ENCODE measurements at places on chromosomes 13 and 19.
A peak's percentile ranks its signal among the peaks of the same experiment; 100 is the strongest.

DNA sequence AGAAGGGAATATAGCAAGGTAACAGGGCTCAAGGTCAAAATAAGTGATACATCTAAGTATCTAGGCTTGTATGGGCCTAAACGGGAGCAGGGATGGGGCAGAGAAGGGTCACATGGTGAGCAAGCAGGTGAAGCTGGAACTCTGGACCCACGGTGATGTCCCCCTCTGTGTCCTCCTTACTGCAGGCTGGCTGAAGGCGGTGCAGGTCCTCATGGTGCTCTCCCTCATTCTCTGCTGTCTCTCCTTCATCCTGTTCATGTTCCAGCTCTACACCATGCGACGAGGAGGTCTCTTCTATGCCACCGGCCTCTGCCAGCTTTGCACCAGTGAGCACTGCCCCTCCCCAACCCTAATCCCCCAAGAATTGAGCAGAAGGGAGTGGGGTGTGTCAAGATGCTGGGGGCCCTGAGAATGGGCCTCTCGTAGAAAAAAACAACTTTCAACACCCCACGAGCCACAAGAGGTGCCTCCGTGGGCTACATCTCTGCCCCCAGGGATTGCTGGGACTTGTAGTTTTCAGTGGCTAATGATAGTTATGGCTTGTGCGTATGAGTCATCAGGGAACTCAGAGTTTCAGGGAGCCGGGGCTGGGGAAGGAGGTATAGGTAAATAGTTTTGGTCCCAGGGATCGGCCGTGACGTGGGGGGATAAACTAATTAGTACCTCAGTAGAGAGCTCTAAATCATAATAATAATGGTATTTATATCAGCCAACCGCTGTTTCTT, 4.0 kb downstream of the EMP3 start:
- DNase-seq = no peak

- DNase-seq = peak; percentile 53
Measured at GRCh38 chr19:39409208-39410016, 2.8 kb downstream of the ZFP36 start.

GRCh38 chr19:14769201-14769600, 9.2 kb downstream of the ADGRE2 start:
- no peak for DNase-seq

GRCh38 chr13:99421271-99421670, 80.0 kb upstream of the TM9SF2 start:
- DNase-seq = no peak

DNA sequence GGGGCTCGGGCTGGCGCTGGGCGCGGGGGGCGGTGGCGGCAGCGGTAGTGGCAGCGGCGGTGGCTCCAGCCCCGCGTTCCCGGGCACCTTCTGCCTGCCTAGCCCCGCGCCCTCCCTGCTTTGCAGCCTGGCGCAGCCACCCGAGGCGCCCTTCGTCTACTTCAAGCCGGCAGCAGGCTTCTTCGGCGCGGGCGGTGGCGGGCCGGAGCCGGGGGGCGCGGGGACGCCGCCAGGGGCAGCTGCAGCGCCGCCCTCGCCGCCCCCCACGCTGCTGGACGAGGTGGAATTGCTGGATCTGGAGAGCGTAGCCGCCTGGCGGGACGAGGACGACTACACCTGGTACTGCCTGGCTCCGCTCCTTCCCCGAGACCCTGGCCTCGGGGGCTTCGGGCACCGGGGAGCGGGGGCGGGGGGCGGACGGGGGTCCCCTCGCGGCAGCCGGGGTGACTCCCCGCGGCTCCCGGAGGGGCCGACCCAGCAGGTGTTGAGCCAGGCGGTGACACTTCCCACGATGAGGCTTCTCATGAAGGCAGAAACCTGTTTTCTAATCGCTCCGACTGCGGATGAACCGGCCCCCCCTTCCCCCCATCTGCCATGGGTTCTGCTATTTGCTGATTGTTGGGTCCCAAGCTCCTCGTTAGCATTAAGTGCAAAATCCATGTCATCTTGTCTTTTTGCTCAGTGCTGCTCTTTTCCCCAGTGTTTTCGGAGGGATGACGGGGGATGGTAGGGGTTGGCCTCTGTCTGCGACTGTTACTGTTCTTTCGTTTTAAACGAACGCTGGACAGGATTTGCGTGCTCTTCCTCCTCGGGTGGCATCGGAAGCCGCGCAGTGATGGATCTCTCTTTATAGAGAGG, 943 bp downstream of the SLAIN1 start:
- peak; percentile 71 for DNase-seq

- DNase-seq = no peak
Measured at GRCh38 chr13:91311491-91311890, 36.0 kb upstream of the MIR17HG start.

DNA sequence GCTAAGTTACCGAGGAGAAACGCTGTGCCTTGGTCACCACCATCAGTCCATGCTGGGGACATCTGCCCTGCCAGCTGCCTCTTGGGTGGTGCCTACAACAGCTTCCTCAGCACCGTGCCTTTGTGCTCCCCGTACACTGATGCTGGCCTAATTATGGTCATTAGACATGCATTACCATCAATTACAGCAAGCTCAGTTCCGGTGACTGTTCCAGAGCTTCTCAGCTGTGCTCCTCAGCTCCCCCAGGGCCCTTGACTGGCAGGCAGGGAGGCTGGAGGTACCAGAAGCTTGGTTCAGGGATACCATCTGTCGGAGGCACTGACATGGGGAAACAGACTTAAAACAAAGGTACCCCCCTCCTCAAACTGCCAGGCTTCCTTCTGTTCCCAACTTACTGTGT, 40.2 kb downstream of the CILP2 start:
- DNase-seq = no peak

DNA sequence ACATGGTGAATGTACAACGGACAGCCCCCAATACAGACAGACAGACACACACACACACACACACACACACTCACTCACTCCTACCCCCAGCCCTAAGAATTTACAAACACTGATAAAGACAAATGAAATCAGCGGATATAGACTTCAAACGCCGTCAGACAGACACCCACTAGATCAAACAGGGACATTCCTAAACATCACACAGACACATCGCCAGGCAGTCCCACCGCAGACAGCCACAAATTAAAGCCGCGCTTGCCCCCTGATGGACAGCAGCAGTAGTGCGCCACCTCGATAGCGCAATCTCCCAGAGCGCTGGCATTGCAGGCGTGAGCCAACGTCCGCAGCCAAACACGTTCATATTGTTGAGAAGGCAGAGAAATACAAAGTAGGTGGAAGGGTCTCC, 24.7 kb upstream of the ADGRE1 start:
- peak; percentile 97 for DNase-seq

DNA sequence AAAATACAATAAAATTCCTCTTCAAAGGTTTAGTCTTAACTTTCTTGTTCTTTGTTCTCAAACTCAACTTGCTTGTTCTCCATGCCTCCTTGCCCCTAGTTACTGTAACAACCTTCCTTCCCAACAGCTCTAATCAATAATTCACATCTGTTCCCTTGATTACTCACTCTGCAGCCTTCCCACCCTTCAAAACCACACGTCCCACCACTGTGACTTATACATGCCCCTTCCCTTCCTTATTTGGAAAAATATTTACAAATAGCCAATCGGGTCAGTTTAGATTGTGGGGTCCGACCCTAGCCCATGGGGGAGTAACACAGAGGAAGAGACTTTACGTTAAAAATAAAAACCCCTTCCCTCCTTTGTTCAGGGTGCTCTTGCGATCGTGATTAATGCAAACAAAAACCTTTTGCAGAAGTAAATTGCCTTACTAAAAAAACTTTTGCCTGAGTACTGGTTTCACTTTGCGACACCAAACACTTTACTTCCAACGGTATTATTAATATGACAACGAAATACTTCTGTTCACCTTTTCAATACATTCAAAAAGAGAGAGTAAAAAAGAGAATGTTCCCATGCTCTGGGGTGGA, 512 bp upstream of the ZNF93 start:
- DNase-seq = peak; percentile 21

DNA sequence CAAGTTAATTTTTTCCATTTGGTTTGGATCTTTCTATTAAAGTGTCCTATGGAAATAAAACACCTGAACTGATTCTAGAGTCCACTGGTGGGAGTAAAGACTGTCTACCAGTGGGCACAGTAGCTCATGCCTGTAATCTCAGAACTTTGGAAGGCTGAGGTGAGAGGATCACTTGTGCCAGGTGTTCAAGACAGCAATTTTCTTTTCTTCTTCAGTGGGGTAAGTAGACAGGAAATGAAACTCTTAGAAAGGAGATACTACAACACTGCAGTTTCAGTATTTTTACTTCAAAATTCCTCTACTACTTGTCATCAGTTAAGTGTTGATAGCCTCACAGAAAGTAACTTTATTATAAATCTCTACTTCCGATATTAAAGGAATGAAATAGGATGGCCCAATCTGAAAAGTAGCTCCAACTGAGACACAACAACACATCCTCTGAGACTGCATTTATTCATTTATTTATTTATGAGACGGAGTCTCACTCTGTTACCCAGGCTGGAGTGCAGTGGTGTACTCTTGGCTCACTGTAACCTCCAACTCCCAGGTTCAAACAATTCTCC, 26.3 kb downstream of the DNMT1 start:
- DNase-seq = no peak

DNA sequence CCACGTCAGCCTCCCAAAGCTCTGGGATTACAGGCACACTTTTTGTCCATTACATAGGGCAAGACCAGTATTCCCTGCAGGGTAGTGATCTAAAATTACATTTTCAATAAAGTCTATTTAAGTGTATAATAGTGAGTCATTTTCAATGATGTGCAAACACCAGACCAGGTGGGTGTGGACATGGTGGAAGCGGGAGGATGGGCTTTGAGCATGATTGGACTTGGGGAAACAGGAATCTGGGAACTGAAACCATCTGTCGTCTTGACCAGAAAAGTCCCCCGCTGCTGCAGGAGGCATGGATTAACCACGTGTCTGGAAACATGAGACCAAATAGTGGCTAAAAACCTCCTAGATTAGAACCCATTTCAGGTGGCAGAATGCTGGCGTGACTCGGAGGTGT, 4.9 kb downstream of the FXYD3 start:
- no peak for DNase-seq

DNA sequence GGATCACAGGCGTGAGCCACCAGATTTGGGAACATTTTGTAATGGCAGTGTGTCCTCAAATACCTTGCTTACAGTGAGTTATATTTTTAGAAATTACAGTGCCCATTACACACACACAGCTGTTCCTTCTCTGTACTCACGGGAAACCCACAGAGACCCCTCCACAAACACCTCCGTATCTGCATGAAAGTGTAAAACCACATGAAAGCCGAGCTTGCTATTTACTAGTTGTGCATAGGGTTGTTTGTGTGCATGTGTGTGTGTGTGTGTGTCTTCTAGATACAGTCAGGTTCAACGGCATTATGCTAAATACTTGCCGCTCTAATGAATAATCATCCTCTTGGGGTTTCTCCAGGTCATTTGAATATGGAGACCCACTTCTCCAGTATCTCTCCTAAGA, 22.3 kb upstream of the LILRA2 start:
- no peak for DNase-seq

- DNase-seq = peak; percentile 65
Measured at GRCh38 chr13:46170687-46171086, 11.3 kb downstream of the LCP1 start.

DNA sequence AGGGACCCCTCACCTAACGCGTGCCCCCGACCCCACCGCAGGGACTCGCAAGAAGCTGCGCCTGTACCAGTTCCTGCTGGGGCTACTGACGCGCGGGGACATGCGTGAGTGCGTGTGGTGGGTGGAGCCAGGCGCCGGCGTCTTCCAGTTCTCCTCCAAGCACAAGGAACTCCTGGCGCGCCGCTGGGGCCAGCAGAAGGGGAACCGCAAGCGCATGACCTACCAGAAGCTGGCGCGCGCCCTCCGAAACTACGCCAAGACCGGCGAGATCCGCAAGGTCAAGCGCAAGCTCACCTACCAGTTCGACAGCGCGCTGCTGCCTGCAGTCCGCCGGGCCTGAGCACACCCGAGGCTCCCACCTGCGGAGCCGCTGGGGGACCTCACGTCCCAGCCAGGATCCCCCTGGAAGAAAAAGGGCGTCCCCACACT, 4.7 kb upstream of the MYBPC2 start:
- DNase-seq = no peak

DNA sequence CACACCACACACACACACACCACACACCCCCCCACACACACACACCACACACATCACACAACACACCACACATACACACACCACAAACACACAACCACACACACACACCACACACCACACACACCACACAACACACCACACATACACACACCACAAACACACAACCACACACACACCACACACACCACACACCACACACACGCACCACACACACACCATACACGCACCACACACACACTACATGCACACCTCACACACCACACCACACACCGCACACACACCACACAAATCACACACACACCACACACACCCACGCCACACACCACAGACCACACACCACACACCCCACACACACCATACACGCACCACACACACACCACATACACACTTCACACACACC, 83.5 kb downstream of the ZNF557 start:
- no peak for DNase-seq

DNA sequence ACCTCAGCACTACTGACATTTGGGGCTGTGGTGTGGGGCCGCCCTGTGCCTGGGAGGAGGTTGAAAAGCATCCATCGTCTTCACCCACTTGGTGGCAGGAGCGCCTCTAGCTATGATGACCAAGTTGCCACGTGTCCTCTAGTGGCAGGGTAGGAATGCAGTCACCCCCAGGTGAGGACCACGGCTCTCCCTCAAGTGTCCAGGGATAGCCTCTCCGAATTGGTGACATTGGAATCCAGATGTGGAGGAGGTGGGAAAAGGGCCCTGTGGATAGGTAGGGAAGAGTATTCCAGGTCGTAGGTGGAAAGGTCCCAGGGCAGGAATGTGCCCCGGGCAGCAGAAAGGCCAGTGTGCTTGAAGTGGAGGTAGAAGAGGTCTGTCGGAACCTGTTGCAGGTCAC, 37.6 kb downstream of the ARHGEF18 start:
- DNase-seq = no peak

DNA sequence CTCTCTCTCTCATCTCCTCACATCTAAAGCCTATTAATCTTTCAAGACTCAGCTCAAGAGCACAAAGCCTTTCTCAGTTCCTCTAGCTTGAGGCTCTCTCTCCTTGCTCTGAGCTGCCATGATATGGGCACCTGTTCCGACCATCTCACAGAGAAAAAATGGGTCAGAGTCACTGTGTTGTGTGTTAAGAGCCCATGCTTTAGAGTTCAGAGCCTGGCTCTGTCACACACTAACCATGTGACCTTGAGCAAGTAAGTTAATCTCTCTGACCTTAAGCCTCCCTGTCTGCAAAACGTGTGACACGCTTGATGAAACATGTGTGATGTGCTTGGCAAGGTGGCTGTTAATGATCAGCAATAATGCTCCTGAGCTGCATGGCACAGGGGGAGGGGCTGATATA, 245.2 kb downstream of the DLEU7 start:
- no peak for DNase-seq

GRCh38 chr13:33934951-33935371, 117.0 kb downstream of the RFC3 start:
- no peak for DNase-seq

GRCh38 chr19:46186717-46187101, 38.7 kb downstream of the IGFL2 start:
- DNase-seq = no peak

- no peak for DNase-seq
Measured at GRCh38 chr13:54077569-54077968, 1049.0 kb downstream of the OLFM4 start.

Data from KBM-7 (cell line).